ENCODE measurements at places on chromosomes 16 and 17.
A peak's percentile ranks its signal among the peaks of the same experiment; 100 is the strongest.

GRCh38 chr16:5412731-5413130 lies 315.1 kb upstream of the EEF2KMT start:
- DNase-seq, result no peak

DNA sequence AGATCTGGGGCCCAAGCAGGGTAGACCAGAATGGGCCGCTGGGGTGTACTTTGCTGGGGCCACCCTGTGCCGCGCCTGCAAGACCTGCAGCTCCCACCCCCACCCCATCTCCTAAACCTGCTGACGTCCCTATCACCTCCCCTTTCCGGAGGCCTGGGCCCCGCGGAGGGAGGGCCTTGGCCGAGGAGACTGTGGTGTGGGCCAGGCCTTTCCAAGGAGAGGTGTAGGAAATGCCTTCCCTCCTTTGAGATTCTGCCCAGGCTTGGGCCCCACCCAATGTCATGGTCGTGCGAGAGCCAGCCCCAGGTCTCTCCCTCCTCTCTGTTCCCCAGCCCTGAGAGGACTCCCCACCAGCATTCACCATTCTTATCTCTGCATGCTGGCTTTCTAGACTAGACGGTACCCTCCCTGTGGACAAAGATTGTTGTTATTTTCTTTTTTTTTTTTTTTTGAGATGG lies 3.9 kb upstream of the WFIKKN2 start:
- DNase-seq, result no peak

- DNase-seq, result no peak
These were observed 12.9 kb upstream of the BBS2 start for GRCh38 chr16:56532714-56533113.

- DNase-seq, result no peak
These were observed 90.4 kb downstream of the PARN start for GRCh38 chr16:14539631-14540030.

DNA sequence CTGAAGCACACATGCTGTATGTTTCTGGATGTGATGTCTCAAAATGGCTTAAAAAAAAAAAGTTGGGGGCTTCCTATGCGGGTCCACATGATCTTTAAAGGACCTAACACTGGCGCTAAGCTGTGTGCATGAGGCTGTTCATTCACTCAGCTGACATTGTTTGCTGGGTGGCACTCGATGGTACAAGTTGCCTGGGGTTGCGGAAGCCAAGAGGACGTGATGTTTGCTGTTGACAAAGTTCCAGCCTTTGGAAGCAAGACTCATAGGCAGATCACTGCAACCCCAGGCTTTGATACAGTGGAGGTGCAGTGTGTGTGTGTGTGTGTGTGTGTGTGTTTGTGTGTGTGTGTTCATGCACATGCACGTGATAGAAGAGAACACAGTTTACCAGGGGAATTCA lies 29.5 kb upstream of the DNAI2 start:
- no peak for DNase-seq

- no peak for DNase-seq
These were observed 219.4 kb downstream of the TANC2 start for GRCh38 chr17:63185420-63185819.

DNA sequence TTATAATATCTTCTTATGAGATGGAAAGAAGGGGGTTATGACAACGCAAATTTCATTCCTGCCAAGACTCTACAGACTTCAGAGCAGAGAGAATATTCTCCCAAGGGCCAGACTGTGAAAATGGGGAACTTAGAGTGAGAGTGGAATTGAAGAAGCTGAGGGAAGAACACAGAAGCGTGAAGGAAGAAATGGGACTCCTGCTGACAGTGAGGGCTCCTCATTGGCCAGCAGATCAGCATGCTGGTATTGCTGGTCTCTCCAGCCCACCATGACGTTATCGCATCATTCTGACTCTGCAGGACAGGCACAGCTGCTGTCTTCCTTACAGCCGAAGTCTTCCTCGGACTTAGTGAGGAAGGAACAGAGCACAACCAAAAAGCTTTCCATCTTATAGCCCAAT lies 24.3 kb downstream of the CCL4 start:
- no peak for DNase-seq

DNA sequence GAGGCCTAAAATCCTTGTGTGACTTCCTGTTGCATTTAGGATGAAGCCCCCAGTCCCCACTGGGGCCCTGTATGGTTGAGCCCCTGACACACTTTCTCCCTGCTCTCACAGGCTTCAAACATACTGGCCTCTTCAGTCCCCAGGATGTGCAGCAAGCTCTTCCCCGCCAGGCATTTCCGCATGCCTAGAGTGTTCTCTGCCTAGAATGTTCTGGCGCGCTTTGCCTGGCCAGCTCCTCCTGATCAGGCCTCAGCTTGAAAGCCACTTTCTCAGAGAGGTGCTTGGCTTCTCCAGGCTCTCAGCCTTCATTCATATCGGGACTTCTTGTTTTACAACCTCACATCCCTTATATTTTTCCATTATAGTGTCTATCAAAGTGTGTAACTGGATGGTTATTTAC lies 123.7 kb downstream of the SPACA3 start:
- no peak for DNase-seq

- DNase-seq, result no peak
These were observed 347.7 kb downstream of the RBFOX1 start for GRCh38 chr16:7680296-7680695.

- no peak for DNase-seq
These were observed 15.9 kb downstream of the C1QTNF1 start for GRCh38 chr17:79039886-79040285.

GRCh38 chr16:1343428-1344242 lies 8.0 kb downstream of the TSR3 start:
- no peak for DNase-seq

DNA sequence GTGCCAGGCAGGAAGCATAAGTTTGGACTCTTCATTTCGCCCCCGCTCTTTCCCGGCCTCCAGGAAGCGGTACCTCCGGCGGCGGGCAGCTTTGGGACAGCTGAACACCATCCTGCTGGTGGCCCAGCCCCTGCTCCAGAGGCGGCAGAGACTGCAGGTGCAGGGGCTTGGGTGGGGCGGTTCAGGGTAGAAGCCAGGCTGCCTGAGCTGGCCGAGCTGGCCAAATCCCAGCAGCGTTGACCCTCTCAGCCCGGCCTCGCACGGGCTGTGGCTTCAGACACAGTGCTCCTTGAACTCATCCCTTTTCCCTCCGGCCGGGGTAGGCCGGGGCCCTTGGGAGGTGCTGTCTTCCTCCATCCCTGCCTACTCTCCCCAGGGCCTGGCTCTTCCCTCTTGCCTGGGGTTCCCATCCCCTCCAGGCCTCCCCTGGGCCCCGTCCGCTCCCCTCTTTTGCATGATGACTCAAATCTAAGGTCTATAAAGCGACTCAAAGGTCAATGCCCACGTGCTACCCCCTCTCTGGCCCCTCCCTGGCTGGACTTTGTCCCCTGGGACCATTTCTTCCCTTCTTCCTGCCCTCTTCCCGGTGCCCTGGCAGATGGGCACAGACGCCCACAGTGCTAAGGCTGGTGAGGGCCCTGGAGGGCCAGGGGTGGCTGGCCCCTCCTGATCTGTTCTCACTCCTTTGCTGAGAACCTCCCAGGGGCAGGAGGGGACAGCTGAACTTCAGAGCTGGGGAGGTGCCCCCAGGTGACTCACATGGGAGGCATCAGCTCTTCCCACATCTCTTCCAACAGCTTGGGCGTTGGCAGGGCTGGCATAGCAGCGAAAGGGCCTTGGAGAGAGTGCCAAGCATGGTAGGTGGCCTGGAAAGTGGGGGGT lies 22.7 kb downstream of the MYO15B start:
- DNase-seq, result peak; percentile 27

GRCh38 chr16:30369091-30369937 lies 980 bp downstream of the TBC1D10B start:
- DNase-seq, result no peak

- DNase-seq, result no peak
These were observed 116.7 kb downstream of the C16orf78 start for GRCh38 chr16:49490321-49490705.

DNA sequence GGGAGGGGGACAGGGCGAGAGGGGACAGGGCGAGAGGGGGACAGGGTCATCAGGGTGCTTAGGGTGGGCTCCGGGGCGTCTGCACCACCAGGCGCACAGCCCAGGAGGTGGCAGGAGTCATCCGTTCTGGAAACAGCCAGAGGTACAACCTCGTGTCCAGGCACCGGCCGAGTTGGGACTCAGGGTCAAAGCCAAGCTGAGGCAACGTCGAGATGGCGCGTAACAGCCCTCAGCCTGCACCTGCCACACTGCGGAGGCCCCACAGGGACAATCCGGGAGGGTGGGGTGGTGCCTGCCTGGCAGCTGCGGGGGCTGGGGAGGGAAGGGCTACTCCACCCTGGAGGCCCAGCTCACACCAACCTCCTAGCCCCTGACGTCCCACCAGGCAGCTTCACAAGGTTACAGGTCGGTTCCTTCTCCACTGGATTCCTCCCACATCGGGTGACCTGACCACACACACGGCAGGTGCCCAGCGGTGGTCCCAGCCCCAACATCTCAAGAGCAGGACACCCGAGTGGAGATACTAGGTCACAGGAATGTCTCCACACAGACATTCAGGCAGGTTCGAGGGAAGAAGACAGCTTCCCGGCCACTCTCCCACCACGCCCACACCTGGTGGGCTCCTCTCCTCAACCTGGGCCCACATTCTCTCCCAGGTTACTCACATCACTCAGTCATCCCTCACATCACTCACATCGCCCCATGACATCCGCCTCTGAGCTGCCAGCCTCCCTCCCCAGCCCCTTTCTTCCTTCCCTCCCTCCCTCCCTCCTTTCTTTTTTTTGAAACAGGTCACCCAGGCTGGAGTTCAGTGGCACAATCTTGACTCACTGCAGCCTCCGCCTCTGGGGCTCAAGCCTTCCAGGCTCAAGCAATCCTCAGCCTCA lies 47.3 kb downstream of the RPH3AL start:
- DNase-seq, result peak; percentile 35

- no peak for DNase-seq
These were observed 9.6 kb downstream of the G6PC3 start for GRCh38 chr17:44079877-44080821.

DNA sequence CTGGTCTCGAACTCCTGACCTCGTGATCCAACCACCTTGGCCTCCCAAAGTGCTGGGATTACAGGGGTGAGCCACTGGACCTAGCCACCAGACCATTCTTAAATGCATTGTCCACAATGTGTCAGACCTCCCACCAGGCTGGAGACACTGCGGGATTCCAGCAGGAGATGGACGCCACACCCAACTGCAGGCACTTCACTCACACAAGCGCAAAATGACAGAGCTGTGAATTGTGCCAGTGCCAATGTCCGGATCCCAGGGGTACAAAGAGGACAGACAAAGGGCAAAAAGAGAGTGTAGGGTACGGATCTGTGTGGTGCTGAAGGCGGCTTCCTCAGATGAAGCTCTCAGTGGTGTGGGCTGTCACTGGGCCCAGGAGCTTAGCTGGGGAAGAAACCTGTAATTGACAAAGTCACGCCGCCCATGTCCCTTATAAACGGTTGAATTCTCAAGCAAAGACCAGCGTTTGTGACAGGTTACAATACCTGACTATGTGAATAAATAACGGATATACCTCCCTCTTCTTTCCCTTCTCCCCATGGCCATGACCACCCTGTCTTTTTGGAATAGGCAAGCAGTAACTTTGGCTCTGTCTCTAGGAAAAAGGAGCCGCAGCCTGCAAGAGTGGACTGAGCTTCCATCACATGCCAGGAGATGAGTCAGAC lies 40.0 kb downstream of the HS3ST3A1 start:
- peak; percentile 88 for DNase-seq

DNA sequence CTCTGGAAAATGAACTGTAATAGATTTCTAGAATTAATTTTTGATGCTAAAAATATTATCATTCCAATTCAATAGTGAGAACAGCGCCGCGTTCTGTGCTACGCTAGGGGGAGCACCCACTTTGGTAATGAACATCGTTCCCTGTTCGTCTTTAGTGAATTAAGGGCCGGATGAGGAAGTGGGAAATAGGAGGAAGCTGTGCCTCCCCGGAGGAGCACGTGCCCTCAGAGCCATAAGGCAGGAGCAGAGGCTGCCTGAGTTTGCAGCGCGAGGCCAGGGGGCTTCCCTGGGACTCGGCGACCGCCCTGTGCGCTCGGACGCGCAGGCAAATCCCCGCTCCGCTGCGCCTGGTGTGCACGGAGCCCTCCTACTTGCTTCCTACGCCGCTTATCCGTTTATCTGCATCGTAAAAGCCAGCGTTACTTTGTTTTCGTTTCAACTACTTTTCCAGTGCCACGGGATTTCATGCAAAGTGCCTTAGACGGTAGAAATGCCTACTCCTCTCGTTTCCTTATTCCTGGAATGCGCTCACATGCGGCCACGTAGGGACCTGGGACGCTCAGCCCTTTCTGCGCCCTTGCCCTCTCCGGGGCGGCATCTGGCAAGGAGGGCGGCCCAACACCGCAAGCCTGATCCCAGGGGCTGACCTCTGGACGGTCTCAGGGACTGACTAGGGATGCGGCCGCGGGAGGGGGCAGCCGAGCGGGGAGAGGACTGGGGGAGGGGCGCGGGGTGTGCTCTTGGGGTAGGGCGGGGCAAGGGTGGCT lies 76.4 kb downstream of the KCNJ12 start:
- peak; percentile 6 for DNase-seq

Measured in RCC 7860 (cell line).